ENCODE measurements at places on chromosomes 13 and 19. TPM values are rescaled to one million over a fixed set of nuclear protein-coding genes. Genes with fewer than 3 reads are reported as not detected.

DNA sequence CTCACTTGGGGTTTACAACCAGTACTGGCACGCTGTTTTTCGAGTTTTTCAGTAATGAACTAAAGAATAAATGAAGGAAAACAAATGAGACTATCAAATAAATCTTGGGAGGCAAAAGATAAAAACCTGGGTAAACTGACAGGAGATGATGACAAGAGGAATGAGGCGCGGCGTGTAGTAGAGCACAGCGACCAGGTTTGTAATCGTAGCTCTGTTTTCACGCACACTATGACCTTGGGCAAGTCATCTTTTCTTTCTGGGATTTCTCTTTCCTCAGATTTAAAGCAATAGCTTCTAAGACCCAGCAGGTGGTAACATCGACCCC, 419 bp downstream of the MRPS31 start:
- H3K4me3 ChIP-seq: peak overlapping the region; percentile 97
- DNase-seq: no peak
- peaks cover 21% of the 10 kb centered on the region for H3K36me3 ChIP-seq
- H3K27ac ChIP-seq: peak overlapping the region; percentile 94

Gene MBD3L3
- total RNA-seq: not detected

DNA sequence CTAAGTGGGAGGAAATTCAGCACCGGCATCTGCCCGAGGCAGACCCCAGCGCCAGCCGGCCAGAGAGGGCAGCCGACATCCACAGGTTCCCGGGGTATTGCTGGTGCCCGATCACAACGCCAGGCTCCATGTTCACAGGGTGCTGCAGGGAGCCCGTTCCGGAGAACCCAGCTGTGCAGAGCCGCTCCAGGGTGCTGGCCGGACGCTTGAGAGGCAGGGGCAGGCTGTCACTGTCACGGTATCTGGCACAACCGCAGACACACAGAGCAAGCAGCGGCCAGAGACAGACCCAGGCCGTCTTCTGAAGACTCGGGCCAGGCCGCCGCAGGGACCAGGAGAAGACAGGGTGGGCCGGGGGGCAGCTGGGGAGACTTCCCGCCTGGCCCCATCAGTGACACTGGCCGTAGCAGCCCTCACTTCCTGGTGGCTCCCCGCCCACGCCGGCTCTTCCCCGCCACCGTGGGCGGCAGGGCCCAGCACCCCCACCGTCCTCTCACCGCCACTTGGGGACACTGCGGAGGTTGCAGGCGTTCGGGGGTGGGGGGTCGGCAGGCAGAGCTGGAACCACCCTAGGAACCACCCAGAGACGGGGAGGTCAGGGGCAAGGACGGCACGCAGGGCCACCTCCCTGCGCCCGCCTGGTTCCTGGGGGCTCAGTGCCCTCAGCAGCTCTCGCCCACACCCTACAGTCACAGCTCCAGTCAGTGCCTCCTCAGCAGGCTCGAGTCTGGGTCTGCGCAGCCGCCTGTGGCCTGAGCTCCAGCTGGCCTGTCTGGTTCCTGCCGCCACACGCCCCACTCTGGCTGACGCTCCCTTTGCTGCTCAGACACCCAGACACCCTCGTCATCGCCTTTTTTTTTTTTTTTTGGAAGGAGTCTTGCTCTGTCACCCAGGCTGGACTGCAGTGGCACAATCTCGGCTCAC, 3.8 kb downstream of the RNF126 start:
- H3K4me1 ChIP-seq: peaks cover 42% of the 10 kb centered on the region
- peak overlapping the region; percentile 93 for H3K27ac ChIP-seq
- DNase-seq: peak; percentile 47
- H3K36me3 ChIP-seq: peaks cover 45% of the 10 kb centered on the region
- H3K27me3 ChIP-seq: no peaks in the 10 kb centered on the region

Gene UHRF1
- 173 TPM for total RNA-seq

Measured in activated CD8-positive, alpha-beta T cell treated with anti-CD3 and anti-CD28 coated beads for 36 hours (primary cell).